ENCODE measurements at places on chromosomes 7 and 10.

DNA sequence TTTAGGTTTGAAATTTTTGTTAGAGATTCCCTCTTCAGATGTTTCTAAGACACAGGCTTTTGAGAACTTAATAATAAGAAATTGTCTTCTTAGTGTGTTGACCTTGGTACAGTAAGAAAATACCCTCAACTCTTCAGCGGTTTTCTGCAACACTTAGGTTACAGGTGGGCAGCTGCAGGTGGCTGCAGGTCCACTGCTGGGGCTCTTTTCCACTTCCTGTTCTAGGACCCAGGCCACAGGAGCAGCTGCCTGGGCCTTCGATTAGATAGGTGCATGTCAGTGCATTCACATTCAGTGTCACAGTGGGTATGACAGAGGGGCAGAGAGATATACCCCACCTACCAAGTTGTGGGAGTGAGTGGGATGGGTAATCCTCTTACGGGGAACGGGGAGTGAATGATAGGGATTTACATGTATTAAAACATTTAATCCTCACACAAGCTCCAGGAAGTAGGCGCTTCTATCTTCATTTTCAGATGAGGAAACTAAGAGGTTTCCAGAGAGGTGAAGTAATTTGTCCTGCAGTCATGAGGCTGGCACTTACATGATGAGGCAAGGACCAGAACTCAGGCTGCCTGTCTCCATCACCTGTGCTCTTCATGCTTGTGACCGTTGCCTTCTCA is 20.2 kb upstream of the SUV39H2 start:
- no peak for DNase-seq

- no peak for DNase-seq
Measured at GRCh38 chr7:142802301-142802700, 31.5 kb downstream of the PRSS2 start.

- DNase-seq = no peak
Measured at GRCh38 chr10:71582506-71583475, 136.8 kb downstream of the C10orf105 start.

- no peak for DNase-seq
Measured at GRCh38 chr7:39299695-39300094, 266.5 kb upstream of the YAE1 start.

- no peak for DNase-seq
Measured at GRCh38 chr10:50613726-50614443, 9.9 kb downstream of the SGMS1 start.

DNA sequence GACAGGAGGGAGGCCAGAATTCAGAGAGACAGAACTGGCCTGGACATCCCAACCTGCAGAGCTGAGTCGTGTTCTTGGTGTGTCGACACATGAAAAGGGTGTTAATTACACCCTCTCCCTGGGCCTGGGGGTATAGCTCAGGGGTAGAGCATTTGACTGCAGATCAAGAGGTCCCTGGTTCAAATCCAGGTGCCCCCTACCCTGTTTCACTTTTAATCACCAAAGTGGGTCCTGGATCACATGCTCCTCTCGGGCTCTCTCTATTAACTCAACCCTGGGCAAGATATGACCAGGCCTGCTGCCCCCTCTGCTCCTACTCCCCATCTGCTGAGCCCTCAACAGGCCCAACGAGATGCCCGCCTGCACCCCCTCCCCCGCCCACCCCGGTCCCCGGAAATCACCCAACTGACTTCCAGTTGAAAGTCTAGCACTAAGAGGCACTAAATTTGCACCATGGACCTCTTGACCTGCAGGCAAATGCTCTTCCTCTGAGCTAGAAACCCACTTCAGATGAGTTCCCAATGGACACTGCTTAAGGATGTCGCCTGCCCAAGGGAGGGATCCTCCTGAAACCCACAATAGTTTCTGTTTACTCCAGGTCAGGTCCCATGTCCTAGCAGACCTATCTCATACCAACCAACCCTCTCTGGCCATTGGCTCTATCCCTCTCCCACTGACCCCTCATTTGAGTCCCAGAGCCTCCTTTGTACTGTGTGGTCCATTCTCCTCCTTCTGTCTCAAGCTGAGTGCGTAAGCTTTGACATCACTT is 137.6 kb downstream of the ZNF467 start:
- peak; percentile 65 for DNase-seq

GRCh38 chr7:116610210-116610609 is 61.8 kb upstream of the MET start:
- DNase-seq = no peak

DNA sequence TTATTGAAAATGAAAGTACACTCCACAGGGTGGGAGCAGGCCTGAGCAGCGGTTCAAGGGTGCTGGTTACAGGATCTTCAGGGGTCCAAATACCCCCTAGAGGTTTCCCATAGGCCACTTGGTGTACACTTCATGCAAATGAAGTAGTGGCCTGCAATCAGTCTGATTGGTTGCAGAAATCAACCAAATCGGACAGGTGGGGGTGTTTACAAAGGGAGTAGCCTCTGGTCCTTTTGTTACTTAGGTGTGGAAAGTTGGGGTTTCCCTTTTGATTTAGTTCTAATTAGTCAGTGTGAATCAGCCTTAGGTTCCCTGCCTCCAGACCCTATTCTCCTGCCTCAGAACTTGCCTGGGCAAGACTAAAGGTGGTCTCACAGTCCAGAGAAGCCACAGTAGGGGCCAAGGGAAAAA is 49.6 kb downstream of the SYPL1 start:
- no peak for DNase-seq

- no peak for DNase-seq
Measured at GRCh38 chr10:7855205-7855604, 36.9 kb downstream of the TAF3 start.

- peak; percentile 51 for DNase-seq
Measured at GRCh38 chr10:44981172-44982113, 2.8 kb upstream of the DEPP1 start.

DNA sequence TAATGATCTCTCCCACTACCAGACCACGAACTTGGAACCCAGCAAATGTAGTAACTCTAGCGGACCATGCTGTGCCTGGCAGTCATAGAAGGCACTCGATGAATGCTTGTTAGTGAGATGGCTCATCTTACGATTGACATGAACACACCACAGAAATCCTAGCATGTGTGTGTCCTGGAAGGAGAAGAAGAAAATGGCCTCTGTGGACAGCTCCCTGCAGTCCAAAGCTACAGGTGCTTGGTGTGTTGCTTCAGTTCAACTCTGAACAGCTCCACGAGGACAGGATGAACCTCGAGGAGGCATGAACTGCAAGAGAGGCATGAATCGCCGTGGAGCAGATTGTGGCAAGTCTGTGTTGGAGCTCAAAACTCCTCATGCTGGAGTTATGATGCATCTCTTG is 93.5 kb downstream of the KLF6 start:
- DNase-seq = no peak

- no peak for DNase-seq
Measured at GRCh38 chr10:125792342-125793300, 17.0 kb upstream of the MMP21 start.

GRCh38 chr7:43481902-43482678 is 100.8 kb upstream of the STK17A start:
- DNase-seq = no peak

DNA sequence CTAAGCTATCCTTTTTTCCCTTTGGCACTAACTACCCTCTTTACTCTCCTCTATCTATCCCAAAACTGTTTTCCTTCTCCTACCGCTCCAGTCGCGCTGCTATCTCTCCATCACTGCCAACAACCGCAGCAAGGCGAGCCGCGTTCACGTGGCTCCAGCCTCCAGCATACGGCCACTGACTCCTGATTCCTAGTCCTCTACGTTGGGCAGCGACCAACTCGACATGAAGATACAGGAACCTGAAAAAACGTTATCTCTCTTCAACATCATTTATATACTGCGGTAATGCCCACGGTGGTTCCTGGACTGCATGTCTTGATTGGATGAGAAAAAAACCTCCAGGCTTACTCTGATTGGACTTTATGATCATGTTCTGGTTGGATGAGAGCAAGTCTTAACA is 129.5 kb downstream of the ZNF716 start:
- DNase-seq = no peak

DNA sequence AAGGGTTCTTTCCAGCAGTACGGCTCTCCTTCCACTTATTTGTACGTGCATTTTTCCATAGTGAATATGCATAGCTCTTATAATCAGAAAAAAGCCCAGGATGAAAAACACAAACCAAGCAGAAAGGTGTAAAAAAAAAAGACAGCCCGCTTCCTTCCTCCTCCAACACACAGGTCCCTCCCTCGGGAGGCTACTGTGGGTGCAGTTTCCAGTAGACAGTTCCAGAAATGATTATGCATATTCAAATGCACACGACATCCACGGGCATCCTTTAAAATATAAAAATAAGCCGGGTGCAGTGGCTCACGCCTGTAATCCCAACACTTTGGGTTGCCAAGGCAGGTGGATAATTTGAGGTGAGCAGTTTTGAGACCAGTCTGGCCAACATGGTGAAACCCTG is 59.9 kb downstream of the TNRC18 start:
- no peak for DNase-seq

GRCh38 chr10:35827783-35828182 is 185.7 kb upstream of the FZD8 start:
- DNase-seq = peak; percentile 76

DNA sequence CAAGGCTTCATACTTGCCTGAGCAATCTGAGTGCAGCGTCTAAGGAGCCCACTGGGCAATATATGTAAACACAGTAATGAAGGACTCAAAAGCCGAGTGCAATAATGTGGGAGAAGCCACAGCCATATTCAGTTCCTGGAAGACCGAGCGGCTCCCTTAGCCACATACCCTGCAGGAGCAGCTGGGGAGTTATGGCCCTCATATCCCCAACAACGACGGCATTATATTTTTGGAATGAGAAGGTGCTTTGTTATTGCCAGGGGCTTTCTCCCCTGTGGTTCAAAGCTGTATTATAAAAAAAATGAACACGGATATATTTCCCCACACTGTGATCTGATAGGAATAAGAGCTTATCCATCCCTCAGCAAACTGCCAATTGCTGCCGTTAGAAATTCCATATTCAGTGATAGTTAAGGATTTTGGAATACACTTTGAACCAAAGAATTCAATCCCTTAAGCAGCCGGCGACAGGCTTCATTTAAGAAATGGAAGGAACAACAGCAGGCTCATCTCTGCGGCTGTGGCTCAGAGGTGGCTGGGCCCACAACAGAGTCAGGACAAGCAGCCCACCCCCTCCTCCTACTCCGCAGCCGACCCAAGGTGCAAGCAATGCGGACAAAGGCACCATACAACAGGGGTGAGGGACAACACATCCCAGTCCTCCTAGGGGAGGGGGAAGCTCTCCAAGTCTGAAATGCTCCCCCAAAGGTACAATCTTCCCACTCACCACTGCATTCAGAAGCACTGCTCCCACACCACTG is 77.2 kb downstream of the TNS3 start:
- DNase-seq = no peak

DNA sequence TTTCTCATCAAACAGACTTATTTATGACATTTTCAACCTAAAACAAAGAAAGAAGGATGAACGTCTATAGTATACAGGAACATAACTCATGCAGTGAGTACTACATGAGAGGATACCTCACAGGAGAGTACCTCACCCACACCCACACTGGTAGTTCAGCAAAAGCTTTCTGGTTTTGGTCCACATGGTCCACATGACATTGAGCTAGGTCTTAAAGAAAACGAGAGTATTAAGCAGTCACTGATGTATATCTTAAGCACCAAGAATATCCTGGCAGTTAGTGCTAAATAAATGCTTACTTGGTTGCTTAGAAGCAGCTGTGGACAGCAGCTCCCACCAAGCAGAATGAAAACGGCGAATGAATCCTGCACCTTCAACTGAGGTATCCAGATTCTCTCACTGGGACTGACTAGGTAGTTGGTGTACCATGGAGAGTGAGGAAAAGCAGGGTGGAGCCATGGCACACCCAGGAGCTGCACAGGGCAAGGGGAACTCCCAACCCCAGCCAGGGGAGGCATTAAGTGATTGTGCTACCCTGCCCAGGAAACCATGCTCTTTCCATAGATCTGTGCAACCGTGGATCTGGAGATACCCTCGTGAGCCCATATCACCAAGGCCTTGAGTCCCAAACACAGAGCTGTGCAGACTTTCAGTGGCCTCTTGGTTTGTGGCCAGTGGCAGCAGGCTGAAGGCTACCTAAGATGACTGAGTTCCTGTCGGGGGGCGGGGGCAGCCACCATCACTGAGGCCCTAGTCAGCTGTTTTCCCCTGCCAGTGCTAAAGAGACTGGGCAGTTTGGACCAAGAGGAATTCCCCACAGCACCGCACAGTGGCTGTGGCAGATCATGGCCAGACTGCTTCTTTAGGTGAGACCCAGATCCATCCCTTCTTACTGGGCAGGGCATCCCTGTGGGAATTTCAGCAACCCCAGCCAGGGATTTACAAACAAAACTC is 143.4 kb downstream of the SGMS1 start:
- DNase-seq = no peak

DNA sequence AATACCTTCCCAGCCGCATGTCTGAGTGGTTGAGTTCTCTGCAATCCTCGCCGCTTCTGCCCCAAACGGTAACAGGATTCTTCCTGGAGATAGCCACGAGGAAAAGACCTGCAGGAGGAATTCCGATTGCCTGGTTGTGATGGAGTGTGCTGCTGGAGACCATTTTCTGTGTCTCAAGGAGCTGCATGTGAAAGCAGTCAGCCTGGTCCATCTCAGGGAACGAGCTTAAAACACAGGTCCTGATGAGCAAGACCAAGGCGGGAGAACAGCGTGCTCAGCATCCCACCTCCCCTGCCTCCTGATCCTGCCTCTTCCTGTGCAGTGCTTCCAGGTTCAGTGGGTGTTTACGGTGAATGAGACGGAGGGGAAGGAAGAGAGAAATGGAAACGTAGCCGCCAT is 26.5 kb downstream of the VIPR2 start:
- no peak for DNase-seq

DNA sequence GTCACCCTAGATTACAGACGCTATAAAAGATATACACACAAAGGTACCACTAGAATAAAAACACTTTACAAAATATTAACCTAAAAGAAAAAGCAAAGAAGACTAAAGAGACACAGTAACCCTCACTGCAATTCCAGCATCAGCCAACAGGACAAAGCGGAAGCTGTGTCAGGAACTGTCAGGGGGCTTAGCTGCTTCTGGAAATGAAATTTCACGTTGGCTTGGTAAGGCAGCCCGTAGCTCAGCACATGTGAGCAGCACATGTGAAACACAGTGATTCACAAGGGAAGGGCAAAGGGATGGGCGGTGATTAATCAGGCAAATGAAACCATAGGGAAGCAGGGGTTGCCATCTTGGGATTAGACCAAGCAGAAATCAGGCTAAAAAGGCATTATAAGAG is 195.4 kb downstream of the MGMT start:
- no peak for DNase-seq

DNA sequence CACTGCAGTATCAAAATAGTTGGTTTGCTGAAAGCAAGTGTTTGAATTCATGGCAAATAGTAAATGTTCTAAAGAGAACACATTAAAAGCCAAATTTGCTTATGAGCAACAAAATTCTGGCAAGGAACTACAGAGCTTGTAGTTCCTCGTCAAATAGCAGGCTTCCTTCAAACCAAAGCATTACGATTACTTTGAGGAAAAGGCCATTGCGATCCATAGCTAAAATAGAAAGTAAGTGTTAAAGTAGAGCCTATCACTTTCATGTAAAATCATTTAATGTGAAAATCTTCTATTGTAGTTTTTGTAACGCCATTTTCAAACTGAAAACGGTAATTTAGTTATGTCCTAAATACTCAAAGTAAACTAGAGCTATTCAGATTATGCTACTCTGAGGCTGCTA is 20.1 kb downstream of the CACNA2D1 start:
- DNase-seq = no peak

Measured in cerebellar cortex (tissue), 1 donor.